ENCODE measurements at places on chromosomes 1 and 21. TPM values are rescaled to one million over a fixed set of nuclear protein-coding genes. Genes with fewer than 3 reads are reported as not detected.

ALPL gene
- 1.3 TPM for total RNA-seq

TNNI3K gene
- 1.3 TPM for total RNA-seq

HOOK1 gene
- not detected for total RNA-seq

C1orf56 gene
- total RNA-seq: 2.6 TPM

EPHA2 gene
- total RNA-seq: 47.0 TPM
